ENCODE measurements at places on chromosomes 5 and 9.
A peak's percentile ranks its signal among the peaks of the same experiment; 100 is the strongest.

- no peak for DNase-seq
Observed at GRCh38 chr9:134869554-134870300, 10.9 kb upstream of the FCN2 start.

DNA sequence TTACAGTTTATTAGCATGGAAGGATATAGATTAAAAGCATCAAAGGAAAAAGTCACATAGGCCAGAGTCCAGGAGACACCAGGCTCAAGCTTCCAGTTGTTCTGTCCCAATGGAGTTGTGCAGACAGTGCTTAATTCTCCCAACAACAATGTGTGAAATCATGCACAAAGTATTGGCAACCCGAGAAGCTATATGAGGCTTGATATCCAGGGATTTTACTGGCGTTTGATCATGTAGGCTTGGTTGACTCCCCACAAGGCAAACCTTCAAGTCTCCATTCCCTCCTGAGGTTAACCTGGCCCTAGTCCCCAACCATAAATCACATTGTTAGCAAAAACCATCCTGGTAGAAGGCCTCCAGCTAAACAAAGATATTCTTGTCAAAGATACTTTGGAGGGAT is 141.5 kb downstream of the ADAMTS19 start:
- no peak for DNase-seq

DNA sequence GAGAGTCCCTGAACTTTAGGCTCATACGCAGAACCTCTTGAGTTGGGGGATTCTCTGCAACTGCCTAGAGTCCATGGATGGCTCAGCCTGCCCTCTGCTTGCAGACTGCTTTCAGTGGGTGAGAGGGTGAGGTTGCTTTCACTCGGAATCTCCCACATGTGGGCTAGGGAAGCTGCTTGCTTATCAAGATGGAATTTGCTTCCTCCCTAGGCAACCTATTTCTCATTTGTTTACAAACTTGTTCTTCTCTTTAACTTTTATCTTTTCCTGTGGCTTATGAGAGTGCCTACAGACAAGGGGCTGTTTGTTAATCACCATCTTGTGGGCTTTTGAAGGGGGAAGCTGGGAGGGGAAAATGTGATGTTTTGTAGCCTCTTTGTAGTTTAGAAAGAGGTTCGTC is 10.0 kb downstream of the TLE4 start:
- DNase-seq = peak; percentile 59

DNA sequence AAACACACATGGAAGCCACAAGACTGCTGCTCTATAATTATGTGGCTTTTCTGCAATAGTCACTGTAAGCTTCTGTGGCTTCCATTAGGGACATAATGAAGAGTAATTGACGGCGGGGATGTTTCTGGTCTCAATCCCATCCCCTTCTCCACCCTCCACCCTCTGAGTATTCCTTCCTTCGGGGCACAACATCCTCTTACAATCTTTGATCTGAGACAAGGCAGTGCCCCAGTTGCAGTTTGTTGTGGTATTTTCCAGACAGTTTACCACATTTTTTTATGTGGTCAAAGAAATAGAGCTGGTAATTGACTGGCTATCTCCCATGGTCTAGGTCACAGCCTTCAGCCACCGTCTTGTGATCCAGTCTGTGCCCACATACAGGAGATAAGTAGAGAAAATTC is 277.7 kb downstream of the NR2F1-AS1 start:
- DNase-seq = no peak

DNA sequence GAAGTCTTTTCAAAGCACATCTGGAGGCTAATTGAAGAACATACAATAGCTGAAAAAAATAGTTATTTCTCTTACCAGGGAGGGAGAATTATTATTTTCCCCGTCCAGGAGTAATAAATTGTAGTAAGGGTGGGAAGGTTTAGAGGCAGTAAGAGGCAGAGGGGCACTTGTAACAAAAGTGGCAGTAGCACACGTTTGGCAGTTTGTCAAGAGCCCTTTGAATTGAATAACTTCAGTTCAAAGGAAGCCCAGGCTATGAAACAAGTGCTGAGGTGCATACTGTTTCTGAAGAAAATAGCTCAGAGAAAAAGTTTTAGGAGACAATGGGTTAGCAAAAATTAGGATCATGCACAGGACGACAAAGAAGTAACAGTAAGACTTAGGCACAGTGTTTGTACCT is 451.3 kb downstream of the LRRC70 start:
- no peak for DNase-seq

DNA sequence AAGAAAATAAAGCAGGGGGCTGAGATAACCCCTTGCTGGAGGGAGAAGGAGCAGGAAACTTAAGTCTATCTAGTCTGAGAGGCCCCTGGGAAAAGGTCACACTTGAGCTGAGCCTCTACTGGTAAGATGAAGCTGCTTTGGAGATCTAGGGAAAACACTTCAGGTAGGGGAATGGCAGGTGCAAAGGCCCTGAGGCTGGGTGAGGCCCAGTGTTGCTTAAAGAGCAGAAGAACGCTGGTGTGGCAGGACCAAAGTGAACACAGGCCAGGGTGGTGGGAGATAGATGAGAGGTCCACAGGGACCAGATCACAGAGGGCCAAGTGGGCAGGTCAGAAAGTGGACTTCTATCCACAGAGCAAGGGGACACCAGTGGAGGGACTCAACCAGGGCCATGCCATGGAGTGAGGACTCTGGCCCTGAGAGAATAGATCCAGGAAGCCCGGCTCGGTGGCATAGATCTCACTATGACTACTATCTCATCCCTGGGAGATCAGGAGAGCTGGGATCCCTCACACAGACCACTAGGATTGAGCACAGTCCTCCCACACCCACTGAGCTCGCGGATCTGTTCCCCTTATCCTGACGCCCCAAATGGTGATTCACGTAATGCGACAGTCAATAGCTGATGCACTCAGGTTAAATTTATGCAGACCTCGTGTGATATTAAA is 17.6 kb upstream of the NEURL1B start:
- no peak for DNase-seq

DNA sequence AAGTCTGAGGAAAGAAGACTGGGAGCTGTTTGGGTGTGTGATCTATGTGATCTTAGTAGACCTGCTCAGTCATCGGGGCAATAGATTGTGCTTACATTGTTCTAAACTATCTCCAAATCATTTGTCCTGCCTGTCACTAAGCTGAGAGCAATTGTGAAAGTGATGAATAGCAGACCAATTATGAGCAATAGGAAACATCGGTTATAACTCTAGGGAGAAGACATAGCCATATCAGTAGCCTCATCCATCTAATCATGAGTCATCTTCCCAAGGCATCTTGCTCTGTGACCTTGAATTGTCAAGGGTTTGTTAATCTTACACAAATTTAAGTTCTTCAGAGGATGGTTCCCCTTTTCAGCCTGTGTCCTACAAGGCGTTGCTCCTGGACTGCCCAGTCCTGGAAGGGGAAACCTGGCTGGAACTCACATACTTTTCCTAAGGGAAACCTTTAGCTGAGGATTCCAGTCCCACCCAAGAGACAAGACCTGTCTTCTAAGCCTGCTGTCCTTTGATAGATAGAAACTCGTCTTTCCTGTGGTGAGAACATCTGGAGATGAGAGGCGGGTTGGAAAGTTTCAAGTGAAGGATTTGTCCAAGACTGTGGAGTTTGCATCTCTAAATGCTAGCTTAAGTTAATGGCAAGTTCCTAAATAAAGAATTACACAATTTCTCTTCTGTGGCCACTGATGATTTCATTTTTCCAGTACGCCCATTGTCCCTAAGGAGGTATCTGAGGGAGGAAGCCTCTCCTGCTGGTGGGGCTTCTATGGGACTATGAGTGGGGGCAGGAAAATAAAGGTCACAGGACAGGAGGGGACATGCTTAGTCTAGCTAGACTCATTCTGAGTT is 53.9 kb upstream of the TRIM32 start:
- no peak for DNase-seq

- DNase-seq = no peak
Observed at GRCh38 chr9:98132806-98133631, 14.0 kb upstream of the TRIM14 start.

GRCh38 chr5:174425964-174426290 is 298.5 kb upstream of the MSX2 start:
- no peak for DNase-seq

DNA sequence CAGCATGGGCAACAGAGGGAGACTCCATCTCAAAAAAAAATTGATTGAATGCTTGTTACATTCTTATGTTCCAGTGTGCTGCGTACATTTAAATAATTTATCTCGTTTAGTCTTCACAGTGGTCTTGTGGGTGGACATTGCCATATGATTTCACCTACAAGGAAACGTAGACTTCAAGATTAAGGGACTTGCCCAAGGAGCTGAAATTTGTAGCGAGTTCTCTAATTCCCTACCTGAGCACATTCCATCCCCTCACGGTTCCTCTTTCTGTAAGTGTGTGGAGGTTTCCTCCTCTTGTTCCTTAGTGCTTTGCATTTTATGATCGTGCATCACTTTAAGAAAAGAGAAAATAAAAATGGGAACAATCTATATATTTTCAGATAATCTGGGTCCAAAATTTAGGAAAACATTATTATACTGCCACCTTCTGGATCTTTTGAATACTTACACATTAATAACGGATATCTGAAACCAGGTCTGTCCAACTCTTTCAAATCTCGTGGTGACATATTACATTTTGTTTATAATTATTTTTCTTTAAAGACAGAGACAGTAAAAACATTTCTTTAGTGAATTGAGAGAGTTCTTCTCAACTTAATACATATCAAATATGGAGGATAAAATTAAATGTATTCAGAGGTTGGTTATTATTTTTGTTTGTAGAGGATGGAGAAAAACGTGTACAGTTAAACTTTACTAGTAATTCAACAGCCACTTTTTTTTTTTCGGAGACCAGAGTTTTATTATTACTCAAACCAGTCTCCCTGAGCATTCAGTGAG is 29.9 kb upstream of the C7 start:
- DNase-seq = peak; percentile 19

DNA sequence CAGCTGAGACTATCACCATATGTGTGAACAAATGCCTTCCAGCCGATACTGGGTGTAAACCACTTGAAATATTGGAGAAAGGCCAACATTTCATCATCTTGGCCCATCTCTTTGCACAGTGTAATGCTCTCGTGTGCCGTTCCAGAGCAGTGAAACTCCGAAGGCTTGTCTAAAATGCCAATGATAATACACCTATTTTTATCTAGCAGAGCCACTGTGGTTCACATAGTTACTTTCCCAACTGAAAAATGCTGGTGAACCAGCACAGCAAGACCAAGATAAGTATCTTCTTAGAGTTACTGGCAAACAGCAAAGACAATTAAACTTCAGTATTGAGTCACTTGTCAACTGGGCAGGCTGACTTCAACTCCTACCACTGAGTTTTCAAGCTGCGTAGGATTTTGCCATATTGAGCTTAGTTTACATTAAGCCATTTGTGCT is 379.9 kb upstream of the ACTBL2 start:
- DNase-seq = no peak

- DNase-seq = no peak
Observed at GRCh38 chr5:109654455-109654854, 35.3 kb upstream of the MAN2A1 start.

- DNase-seq = no peak
Observed at GRCh38 chr5:76947082-76947503, 5.8 kb upstream of the CRHBP start.

DNA sequence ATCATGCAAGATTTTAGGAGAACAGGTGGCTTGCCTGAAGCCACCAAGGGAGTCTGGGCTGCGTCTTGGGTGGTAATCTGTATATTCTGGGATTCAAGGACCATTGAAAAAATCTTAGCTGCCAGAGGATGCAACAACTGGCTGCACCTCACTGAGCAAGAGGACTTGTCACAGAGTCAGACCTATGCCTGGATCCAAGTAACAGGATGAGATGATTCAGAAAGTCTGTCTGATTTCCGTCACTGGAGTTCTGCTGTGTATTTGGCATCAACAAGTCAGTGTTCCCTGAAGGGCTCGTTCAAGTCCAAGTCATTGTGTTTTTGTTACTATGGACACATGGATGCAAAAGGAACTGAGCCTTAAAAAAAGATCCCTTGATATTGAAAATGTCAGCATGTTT is 37.8 kb upstream of the CARTPT start:
- DNase-seq = no peak

DNA sequence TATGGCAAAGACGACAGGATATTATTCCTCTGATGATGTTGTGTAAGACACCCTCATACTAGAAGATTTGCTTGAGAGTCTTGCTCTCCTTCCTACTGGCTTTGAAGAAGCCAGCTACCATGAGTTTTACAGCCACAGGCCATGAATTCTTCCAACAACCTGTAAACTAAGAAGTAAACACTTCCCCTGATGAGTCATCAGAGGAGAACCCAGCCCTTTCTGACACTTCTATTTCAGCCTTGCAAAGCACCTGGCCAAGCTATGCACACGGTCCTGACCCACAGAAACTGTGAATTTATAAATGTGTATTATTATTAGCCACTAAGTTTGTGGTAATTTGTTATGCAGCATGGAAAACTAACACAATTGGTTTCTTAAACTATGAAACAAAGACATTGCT is 288.8 kb upstream of the ADAMTSL1 start:
- DNase-seq = no peak

DNA sequence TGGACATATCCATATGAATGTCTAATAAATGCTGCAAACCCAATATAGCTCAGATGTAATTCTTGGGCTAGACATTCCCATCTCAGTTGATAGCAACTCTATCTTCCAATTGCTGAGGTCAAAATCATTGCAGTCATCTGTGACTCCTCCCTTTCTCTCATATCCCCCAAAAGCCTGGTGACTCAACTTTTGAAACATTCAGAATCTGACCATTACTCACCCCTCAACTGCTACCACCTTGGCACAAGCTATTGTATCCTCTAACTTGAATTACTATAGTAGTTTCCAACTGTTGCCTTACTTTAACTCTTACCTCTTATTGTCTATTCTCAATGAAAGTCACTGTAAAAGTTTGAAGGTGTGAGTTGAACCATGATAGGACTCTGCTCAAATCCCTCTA is 600.1 kb upstream of the RGMB start:
- DNase-seq = no peak

DNA sequence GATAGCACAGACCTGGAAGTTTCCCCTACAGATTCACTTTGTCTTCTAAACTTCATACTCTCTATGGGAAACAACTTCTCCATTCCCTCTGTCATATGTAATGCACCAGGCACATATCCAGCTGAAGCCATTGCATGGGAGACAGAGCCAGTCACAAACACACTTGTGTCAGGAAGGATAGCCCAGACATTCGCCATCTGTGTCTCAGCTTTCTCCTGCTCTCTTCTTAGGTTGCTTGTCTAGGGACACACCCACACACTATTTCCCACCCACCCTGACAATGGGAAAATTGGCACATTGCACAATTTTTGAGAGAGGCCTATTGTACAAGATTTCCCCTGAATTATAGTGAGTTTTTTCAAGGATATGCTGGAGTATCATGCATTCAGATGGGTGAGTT is 158.4 kb upstream of the MPDZ start:
- DNase-seq = no peak

DNA sequence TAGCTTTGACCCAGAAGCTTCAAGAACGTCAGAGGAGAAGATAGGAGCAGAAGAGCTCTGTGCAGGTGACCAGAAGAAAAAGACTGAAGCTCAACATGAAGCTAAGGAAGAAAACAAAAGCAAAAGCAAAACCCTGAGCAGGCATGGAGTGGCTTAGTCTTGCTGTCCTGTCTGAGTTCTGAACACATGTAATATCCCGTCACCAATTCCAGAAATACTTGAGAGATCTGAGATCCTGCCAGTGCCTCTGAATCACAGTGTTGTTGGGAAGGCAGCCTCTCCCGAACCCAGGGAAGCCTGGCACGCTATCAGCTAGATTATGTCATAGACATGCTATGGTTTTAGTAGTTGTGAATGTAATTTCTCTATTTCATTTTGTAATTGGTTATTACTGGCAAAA is 235.7 kb downstream of the ICE1 start:
- DNase-seq = no peak

Measured in GF-D8 (cell line).